ENCODE measurements at places on chromosomes 2 and 18.

GRCh38 chr18:55404832-55405465, 183.0 kb downstream of the TCF4 start:
- DNase-seq: no peak

- DNase-seq: no peak
Observed at GRCh38 chr2:164706522-164706921, 85.2 kb upstream of the GRB14 start.

- DNase-seq: no peak
Observed at GRCh38 chr2:202140522-202141252, 67.6 kb downstream of the KIAA2012 start.

DNA sequence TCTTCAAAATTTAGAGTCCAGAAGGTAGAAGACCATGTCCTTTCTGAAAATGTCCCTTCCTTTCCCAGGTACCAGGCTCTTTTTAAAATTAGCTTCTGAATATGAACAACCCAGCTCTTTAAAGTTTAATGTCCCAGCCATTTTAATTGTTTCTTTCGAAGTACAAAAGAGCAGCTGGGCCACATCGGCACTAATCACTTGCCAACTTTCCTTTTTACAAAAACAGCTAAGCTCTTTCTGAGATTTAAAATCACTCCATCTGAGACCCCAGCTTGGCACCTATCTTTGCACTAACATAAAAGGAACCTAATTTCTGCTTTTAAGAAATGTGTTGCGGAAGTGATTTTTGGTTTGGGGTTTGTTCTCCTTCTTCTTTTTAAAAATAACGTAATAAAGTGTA, 2.6 kb downstream of the BOD1L2 start:
- DNase-seq: peak; percentile 57

- DNase-seq: peak; percentile 84
Observed at GRCh38 chr2:176455816-176456291, 186.6 kb downstream of the MTX2 start.

- DNase-seq: no peak
Observed at GRCh38 chr2:132692816-132693215, 22.8 kb upstream of the LYPD1 start.

Measured in eye (tissue), 1 donor.